Activated naive CD4-positive, alpha-beta T cell treated with anti-CD3 and anti-CD28 coated beads, Interleukin-2, amount 10 ng/mL, durations not matched to agents 7 days and 5 days (primary cell): ENCODE measurements at places on chromosomes 5 and 9.

DNA sequence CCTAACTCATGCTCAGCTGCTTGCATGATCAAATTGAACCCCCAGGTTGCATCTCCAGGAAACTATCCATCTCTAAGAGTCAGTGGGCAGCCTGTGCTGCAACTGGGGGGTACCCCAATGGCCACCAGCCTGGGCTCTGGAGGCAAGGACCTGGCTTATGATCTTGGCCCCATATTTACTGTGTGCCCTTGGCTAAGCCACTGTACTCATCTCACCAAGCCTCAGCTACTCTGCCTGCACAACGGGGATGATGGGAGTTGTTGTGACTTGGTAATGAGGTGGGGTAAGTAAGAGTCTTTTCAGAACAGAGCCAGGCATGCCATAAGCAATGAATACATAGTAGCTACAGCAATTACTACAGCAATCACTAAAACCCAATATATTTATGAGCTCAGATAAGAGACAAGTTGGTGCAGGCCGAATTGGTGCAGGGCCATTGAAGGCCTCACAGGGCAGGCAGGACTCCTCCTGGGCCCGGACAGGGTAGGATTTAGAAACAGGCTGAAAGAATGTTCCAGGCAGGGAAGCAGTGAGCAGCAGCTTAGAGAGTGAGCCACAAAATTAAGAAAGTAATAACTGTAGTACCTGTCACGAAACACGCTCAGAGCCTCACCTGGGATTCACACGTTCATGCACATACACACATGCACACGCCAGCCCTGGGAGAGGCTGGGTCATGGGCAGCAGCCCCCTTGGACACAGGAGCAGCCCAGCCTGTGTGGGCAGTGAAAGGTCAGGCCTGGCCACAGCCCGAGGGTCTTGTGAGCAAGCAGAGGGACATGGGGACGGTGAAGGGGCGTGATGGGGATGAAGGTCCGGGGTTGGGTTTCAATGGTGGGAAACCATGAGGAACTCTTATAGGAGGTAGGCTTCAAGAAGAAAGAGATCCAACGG is 74.1 kb downstream of the PAX5 start:
- DNase-seq: no peak

GRCh38 chr5:76953551-76954382 is 922 bp downstream of the CRHBP start:
- DNase-seq: no peak

DNA sequence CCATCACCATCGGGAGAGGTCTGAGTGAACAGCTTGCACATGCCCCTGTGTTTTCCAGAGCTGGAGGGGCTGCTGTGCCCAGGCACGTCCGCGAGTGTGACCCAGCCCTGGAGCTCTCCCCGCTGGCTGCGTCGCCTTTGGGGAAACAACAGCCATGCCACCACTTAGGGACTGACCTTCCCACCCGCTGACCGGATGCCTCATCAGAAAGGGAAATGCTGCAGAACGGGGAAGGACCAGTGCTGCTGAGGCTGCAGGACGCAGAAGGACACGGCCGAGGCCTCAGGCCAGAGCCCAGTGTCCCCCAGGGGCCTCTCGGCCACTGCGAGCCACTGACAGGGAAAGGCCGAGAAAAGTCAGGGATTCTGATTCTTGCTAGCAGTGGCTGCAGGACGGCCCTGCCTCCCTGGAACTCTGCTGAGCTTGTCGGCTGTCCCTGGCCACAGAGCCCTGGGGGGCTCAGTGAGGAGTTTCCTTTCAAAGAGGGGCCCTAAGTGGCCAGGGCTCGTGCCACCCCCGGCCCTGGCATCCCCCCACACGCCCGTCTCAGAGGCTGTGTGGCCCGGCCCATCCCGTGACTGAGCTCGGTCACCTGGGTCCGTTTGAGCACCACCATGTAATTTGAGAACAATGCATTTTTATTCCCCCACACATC is 130.8 kb downstream of the ZNF354C start:
- DNase-seq: no peak

GRCh38 chr5:31225118-31225517 is 31.6 kb downstream of the CDH6 start:
- DNase-seq: no peak

GRCh38 chr5:132458651-132459030 is 31.9 kb downstream of the IRF1 start:
- DNase-seq: peak; percentile 3
